Astrocyte of the spinal cord (primary cell): ENCODE measurements at places on chromosomes 12 and 14.

- no peak for DNase-seq
Measured at GRCh38 chr14:101628975-101629374, 67.7 kb downstream of the DIO3 start.

DNA sequence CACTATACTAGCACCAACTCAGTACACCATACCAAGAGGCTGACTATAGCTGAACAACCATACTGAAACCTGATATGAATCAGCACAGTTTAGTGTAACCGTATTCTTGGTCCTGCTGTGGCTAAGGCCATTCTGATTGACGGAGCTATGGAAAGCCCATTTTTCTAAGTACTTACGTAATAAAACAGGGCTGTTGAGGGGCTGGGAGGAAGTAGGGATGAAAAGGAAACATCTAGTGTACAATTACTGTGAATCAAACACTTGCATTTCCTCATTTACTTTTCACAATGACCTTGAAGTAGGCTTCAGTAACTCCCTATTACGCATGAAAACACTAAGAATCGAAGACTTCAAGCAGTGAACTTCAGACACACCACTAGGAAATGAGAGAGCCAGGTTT, 198.2 kb downstream of the BTG1 start:
- DNase-seq: no peak

GRCh38 chr12:11967376-11968047, 103.2 kb upstream of the BCL2L14 start:
- DNase-seq: peak; percentile 47

- no peak for DNase-seq
Measured at GRCh38 chr14:47346849-47347248, 328.6 kb downstream of the MDGA2 start.

- no peak for DNase-seq
Measured at GRCh38 chr12:99235381-99235780, 412.2 kb upstream of the GARIN6 start.

- peak; percentile 77 for DNase-seq
Measured at GRCh38 chr14:58104808-58105207, 47.2 kb downstream of the ARMH4 start.

DNA sequence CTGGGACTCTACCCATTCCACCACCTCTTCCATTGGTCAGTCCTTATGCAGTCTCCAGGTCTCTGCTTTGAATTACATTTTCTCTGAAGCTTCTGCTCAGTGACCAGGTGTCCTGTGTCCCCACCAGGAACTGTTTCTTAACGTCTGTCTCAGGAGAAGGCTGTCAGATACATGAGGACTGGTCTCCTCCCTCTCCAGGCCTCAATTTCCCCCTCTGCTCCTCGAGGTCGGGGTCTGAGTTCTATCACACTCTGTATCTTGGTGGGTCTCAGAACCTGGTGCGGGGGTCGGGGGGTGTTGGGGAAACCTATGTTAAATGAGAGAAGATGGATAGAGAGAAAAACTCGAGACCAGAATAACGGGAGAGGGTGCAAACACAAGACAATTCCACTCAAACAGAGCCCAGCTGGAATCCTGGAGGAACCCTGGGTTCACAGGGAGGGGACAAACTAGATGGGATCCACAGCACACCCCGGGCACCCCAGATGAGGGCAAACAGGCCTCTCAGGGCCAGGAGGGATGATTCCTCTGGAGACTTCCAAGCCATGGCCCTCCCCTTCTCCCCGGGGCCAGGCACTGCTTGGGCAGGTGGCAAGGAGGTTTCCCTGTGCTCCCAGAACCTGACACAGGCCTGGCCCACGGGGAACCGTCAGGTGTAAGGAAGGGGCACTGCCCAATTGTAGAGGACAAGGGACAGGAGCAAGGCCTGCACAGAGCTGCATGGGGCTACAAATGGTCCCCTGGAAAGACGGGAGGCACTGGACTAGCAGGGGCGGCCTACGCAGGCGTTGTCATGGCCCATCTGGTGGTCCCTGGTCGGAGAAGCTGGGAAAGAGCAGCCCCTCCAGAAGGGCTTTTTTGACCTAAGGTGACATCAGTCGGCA, 313.2 kb upstream of the DIO3 start:
- DNase-seq: no peak
